ENCODE measurements at places on chromosomes 16 and 17.

DNA sequence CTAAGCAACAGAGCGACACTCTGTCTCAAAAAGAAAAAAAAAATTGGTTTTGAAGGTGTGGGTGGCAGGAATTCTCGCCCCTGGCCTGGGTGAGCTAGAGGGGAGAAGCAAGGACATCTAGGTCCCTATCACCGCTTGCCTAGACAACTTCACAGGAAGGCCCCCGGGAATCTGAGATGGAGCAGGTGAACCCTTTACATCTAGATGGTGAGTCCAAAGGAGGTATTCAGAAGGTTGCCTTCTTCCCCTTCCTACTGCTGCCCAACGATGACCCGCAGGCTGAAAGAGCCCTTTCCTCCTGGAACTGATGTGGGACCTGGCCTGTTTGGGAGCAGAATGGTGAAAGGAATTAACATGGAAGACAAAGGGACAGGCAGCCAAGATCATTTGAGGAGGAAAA lies 1.3 kb upstream of the CRYBA1 start:
- no peak for DNase-seq

- DNase-seq: no peak
These were observed 25.7 kb upstream of the SUPT4H1 start for GRCh38 chr17:58377661-58378060.

- no peak for DNase-seq
These were observed 163.4 kb downstream of the PHKB start for GRCh38 chr16:47624563-47624962.

GRCh38 chr17:3002538-3003295 lies 60.7 kb downstream of the OR1D5 start:
- no peak for DNase-seq

- DNase-seq: no peak
These were observed 65.9 kb downstream of the CCT6B start for GRCh38 chr17:34895383-34895782.

All from COLO829 (cell line).